ENCODE measurements at places on chromosomes 11 and 22.

DNA sequence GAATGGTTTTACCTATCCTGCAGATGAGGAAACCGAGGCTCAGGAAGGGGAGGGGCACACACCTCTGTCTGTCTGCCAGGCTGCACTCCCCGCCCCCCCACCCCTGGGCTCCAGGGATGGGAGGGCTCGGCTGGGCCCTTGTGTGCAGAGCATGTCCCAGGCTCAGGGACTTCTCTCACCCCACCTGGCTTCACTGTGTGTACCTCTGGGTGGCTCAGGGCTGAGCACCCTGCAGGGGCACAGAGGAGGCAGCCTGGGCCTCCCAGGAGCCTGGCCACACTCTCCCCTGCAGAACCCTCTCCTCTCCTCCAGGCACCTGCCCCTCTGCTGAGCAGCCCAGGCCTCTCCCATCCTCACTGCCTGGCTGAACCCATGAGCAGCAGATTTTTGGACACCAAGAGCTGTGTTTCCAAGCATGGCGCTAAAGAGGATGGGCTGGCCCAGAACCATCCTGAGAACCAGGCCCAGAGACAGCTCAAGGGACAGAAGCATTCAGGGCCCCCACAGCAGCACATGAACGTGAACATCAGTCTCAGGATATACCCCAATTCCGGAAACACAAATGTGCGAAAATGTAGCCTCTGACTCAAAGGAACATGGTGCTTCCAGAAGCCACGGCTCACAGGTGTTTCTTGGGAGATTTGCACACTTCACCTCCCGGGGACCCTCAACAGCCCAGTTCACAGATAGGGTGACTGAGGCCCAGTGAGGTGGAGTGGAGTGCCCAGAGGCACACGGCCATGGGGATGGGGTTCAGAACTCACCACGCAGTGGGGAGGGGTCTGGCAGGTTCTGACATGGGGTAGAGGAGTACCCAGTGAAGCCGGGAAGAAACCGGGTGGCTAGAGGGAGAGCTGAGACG is 10.5 kb downstream of the EMID1 start:
- DNase-seq, result no peak

- no peak for DNase-seq
These were observed 736.0 kb upstream of the CCDC90B start for GRCh38 chr11:84022201-84022600.

- DNase-seq, result no peak
These were observed 14.0 kb downstream of the FAM118A start for GRCh38 chr22:45323695-45324094.

GRCh38 chr11:35336726-35337125 is 82.6 kb downstream of the SLC1A2 start:
- DNase-seq, result no peak

- no peak for DNase-seq
These were observed 26.7 kb downstream of the RRP8 start for GRCh38 chr11:6576471-6577373.

DNA sequence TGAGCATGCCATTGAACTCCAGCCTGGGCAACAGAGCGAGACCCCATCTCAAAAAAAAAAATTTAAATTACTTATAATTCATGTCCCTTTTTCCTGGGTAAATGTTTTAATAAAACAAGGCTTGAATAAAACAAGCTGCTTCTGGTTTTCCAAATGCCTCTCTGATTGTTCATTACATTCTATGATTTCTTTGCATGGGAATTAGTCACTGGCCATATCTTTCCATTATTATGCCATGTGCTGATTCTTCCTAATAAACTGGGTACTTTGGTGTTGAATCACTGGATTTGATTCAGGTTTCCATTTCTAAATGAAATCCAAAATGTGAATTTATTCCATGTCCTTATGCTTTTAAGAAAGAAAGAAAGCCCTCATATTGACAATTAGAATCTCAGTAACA is 42.6 kb downstream of the ZNF215 start:
- DNase-seq, result no peak

- DNase-seq, result no peak
These were observed 17.9 kb downstream of the IGLL1 start for GRCh38 chr22:23562186-23562585.

GRCh38 chr11:126318574-126319373 is 14.9 kb downstream of the DCPS start:
- no peak for DNase-seq

DNA sequence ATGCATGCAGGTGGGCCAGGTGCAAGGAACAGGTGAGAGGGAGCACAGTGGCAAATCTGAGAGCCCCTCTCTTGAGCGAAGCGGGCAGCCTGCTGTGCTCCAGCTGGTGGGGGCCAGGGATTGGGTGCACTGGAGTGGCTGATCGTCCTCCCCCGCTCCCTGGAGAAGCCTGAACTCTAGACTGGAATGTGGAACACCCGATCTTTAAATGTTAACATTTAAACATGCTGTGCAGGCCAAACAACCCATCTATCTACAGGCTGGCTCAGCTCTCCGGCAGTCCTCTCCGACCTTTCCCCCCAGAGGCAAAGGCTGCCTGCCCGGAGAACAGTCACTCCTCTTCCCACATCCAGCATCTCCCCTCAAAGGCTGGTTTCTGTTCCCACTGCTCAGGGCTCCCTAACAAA is 5.1 kb downstream of the MRGPRF start:
- DNase-seq, result no peak

DNA sequence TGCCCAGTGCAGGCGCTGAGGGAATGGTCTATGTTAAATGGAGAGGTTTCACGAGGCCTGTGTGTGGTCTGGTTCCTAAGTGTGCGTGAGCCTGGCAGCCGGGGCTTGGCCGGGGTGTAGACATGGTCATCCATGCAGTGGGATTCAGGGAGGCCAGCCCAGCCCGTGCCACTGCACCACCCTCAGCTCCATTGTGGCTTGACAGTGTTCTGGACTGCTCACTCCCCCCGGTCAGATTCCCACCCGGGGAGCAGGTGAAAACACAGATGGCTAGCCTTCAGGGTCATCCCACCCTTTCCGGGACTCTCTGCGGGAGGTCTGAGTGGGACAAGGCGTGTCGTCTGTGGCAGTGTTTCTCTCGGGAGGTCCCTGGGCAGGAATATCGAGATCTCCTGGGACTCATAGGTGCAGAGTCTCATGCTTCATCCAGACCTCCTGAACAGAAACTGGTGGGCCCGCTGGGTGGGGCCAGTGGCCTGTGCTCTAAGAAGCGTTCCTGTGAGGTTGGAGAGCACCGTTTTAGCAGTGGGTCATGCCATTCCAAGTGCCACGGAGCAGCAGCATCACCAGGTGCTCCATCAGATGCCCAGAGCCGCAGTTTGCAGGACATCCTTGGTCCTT is 52.3 kb downstream of the ST14 start:
- DNase-seq, result no peak

DNA sequence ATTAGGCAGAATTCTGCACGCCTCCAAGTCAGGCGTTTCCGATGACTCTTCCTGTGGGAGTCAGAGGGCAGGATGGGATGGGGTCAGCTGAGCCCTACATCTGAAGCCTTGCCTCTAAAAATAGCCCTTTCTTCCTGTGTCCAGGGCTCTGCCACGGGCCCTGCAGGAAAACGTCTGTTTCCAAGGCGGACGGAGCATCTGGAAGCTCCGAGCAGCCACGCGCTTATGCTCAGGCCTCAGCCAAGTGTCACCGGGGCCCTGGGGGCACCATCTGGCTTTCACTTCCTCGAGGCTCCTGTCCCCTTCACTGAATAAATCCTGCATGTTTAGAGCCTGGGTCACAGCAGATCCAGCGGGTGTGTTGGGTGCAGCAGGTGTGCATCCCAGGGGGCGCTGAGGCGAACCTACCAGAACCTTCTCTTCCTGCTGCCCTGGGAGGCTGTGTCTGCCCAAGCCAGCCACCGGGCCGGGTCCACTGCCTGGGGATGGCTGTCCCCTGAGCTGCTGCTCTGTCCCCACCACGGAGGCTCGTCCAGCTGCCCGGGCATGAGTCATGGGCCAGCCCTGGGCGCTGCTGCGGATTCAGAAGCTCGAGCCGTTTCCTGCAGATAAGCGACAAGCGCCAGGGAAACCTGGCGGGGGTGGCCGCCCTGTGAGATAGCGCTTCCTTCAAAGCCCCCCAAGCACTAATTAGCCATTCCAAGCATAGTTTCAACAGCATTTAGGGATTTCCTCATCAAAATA is 32.0 kb upstream of the LINC01488 start:
- no peak for DNase-seq

GRCh38 chr11:45983471-45983845 is 61.0 kb downstream of the LARGE2 start:
- DNase-seq, result no peak

DNA sequence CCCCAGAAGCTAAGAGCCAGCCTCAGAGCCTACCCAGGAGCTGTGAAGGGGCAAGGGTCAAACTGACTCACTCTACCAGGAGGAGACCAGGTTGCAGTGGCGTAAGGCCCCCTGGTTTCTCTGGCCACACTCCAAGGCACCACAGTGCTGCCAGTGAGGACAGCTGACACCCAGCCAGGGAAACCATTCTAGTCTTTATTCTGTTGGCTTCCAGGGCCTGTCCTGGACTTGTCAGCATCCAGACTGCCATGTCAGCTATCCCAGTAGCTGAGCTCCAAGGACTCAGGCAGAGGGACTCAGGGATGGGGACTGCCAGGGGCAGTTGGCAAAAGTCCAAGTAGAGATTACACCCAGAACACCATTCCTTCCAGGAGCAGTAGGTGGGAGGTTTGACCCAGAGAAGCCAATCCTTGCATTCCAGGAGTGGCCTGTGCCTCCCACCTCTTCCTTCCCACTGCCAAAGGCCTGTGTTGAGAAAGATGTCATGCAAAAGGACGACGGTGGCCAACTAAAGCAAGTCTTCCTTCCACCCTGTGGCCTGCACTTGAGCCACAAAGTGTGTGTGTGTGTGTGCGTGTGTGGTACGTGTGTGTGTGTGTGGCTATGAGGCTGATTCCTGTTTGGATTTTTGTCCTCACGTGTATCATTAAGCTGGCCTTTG is 3.6 kb upstream of the MAPK8IP1 start:
- no peak for DNase-seq

DNA sequence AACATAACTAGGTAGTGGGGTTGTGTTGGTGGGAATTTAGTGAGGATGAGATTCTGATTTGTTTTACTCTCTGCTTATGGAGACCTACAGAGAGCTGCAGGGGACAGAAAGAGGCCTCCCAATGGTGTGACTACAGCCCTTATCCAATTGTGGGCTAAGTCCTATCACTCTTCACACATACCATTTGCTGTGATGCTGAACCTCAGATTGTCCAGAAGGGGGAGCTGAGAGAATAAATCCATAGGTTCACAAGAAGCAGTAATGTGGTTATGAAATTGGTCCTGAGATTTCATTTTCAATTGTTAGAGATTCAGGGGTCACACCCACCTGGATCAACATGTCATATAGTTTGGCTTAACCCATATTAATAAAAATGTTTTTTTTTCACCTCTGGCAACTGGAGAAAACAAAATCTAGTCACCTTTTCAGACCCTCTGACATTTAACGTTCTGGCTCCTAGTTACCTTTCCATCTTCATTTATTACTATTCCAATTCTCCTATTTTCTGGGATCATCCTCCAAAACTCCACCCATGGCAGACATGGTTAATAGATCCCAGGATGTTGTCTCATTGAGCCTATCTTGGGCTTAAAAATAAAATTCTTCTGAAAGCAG is 53.3 kb upstream of the PTPN5 start:
- DNase-seq, result no peak

- no peak for DNase-seq
These were observed 80.2 kb downstream of the PLEKHA7 start for GRCh38 chr11:16933756-16934603.

GRCh38 chr11:60762851-60763691 is 6.4 kb downstream of the MS4A15 start:
- no peak for DNase-seq

DNA sequence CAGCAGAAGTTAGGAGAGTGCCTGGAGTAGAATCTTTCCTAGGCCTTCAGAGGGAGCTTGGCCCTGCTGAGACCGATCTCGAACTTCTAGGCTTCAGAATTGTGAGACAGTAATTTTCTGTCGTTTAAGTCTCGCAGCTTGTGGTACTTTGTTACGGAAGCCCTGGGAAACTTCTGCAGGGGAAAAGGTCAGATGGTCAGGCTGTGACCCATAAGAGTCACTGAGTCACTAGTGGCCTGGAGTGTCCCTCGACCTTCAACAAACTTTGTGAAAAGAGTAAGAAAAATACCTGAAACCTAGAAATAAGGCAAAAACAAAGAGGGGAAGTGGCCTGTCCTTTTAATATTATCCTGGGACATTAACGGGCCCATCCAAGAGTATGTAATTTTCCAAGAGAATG is 34.6 kb downstream of the CSNK2A3 start:
- DNase-seq, result no peak

DNA sequence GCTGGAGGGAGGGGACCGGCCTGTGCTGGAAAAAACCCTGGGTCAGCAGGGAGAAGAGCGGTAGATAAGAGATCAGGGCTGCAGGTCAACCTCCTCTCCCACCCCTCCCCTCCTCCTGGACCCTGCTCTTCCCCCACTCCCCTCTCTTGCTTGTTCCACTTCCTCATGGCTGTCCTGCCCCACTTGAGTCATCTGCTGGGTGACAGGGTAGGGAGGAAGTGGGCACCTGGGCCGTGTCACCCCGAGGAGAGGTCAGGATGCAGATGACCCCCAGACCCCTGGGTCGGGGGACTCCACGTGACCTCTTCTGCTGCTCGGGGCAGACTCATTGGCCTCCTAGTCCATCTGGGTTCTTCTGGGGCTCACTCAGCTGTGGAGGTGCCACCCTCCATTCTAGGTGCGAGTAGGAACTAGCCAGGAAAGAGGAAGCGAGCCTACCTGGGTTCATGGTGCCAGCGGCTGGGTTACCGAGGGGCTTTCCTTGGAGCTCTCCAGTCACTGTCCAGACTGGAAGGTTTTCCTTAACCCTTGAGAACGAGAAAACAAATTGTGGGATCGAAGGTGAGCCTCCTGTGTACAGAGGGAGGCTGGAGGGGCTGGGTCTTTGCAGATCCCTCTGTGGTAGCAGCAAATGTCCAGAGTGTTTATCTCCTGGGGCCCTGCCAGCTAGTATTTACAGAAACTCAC is 6.5 kb downstream of the APOL2 start:
- DNase-seq, result no peak

DNA sequence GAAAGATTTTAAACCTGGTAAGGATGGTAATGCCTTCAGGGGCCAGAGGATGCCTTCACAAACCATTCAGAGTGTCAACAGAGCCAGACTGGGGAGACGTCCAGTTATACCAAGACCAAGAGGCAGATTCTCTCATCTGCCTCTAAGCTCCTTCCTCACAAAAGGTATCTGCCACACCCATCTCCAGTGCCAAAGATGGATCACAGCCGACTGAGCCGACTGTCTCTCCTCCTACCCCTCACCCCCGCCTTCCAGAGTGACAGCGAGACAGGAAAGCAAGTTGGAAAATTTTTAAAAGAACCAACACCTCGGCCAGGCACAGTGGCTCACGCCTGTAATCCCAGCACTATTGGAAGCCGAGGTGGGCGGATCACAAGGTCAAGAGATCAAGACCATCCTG is 79.1 kb upstream of the AKIP1 start:
- DNase-seq, result no peak

- DNase-seq, result no peak
These were observed 64.9 kb upstream of the OPCML start for GRCh38 chr11:133597236-133597635.

GRCh38 chr11:12117200-12117599 is 6.8 kb downstream of the MICAL2 start:
- DNase-seq, result no peak

GRCh38 chr11:100887659-100888058 is 200.6 kb downstream of the ARHGAP42 start:
- no peak for DNase-seq

All from stimulated activated CD8-positive, alpha-beta memory T cell treated with anti-CD3 and anti-CD28 coated beads, Interleukin-7, amount 100 ng/mL, for 1 hour (primary cell).